ENCODE measurements at places on chromosomes 3 and 15. TPM values are rescaled to one million over a fixed set of nuclear protein-coding genes. Genes with fewer than 3 reads are reported as not detected.

FOXL2 gene
- not detected for total RNA-seq

WNT5A gene
- total RNA-seq: 2.9 TPM

IL16 gene
- 4.2 TPM for total RNA-seq

PLSCR4 gene
- total RNA-seq: 12.3 TPM

CIDEC gene
- total RNA-seq: 2.9 TPM

PDZRN3 gene
- total RNA-seq: 9.1 TPM

RLBP1 gene
- not detected for total RNA-seq

SNRPA1 gene
- 19.6 TPM for total RNA-seq

COL7A1 gene
- total RNA-seq: 1.7 TPM

AMT gene
- 0.52 TPM for total RNA-seq
